Glomerular endothelial cell (primary cell): ENCODE measurements at places on chromosomes 1 and 21. TPM values are rescaled to one million over a fixed set of nuclear protein-coding genes. Genes with fewer than 3 reads are reported as not detected.

- no peak for DNase-seq
Observed at GRCh38 chr1:156909671-156910070, 10.8 kb upstream of the LRRC71 start.

GRCh38 chr1:224430511-224431113, 4.0 kb downstream of the WDR26 start:
- no peak for DNase-seq

DNA sequence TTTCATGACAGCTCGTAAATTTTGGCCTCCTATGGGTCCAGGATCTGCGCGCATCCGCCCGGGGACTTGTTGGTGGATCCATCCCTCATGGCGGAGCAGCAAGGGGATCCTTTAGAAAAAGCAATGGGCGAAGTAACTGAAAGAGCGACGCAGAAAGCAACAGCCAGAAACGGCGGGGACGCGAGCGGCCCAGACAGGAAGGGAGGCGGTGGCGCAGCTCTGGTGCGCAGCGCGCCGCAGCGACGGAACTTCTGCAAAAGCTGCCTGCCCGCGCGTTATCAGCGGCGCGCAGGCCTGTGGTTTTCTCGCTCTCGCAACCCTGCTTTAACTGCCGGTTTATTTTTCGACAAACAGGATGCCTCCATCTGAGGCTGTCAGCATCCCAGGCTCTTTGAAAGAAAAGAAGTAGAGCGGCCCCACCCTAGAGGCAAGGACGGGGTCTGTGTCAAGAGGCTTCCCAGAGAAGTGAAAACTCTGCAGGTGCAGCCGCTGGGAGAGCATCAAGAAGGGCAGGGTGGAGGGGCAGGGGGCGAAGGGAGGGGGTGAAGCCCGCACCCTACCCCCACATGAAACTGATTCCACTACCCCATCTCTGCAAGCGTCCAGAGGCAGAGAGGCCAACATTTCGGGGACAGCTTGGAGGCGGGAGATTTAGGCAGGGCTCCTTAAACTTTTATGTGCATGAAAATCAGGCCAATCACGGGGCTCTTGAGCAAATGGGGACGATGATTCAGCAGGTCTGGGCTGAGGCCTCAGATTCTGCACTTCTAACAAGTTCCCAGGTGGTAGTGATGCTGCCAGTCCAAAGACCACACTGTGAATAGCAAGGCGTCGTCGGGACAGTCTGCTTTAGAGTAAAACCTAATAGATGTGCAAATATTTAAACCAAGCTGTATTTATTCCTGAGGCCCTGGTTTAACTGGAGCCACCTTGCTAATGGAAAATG, 22.2 kb downstream of the RUNX1 start:
- DNase-seq: no peak

The KRTAP19-3 gene
- not detected in 2 replicates for total RNA-seq

The F5 gene
- not detected in 2 replicates for total RNA-seq
